ENCODE measurements at places on chromosomes 3 and 15.

- DNase-seq: no peak
Observed at GRCh38 chr3:110528305-110529121, 543.1 kb upstream of the NECTIN3 start.

GRCh38 chr3:109804697-109805096 lies 467.4 kb upstream of the DPPA4 start:
- no peak for DNase-seq

GRCh38 chr3:184237211-184237610 lies 7.8 kb downstream of the VWA5B2 start:
- DNase-seq: no peak

DNA sequence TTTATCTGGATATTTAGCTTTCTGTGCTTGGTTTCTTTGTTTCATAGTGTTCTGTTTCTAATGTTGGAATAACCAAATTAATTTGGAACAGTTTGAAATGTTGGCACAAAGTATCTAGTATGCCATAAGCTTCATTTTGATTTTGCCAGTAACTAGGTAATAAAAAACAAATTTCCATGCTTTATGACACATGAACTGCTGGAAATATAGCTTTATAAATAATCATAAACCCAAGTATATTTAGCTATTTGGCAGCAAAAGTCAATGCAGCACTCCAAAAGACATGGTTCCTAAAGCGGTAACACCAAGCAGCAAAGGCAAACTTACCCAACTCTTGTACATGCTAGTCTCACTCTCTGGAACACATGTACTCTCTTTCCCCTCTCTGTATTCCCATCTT lies 106.0 kb upstream of the CCNL1 start:
- DNase-seq: no peak

DNA sequence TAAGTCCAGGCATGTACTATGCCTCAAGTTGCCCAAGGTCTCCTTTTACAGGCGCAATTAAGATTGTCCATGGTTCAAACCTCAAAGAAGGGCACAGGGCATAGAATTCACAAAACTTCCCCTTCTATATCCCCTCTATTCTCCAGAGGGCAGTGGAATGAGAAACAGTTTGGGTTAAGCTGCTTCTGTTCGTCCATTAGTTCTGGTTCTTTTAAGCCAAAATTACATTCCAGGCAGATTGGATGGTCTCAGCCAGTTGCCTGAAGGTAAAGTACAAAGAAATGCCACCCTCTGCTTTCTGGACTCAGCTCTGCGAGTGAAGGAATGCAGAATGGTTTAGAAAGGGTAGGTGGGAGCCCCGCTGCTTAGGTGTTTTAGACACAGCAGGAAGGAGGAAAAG lies 200.7 kb downstream of the GREM1 start:
- DNase-seq: no peak

- DNase-seq: no peak
Observed at GRCh38 chr3:10715886-10716285, 100.1 kb upstream of the SLC6A11 start.

DNA sequence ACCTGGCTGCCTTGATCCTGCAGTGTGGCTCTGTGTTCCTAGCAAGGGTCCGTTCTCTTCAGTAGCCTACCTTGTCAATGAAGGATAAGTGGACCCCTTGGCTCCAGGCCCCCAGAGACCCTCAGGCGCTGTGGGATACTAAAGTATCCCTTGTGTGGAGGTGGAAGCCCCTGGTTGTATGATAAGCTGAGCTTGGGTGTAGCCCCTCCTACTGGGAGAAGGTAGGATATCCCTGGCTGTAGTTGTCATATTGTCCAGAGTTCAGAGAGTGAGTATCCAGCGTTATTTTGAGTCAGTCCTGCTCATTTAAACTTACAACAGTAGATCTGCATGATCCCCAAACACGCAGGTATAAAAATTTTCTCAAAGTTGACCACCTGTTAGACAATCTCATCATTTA lies 496.8 kb downstream of the CNTN4 start:
- DNase-seq: no peak

GRCh38 chr3:154614601-154615000 lies 184.6 kb upstream of the GPR149 start:
- DNase-seq: no peak

DNA sequence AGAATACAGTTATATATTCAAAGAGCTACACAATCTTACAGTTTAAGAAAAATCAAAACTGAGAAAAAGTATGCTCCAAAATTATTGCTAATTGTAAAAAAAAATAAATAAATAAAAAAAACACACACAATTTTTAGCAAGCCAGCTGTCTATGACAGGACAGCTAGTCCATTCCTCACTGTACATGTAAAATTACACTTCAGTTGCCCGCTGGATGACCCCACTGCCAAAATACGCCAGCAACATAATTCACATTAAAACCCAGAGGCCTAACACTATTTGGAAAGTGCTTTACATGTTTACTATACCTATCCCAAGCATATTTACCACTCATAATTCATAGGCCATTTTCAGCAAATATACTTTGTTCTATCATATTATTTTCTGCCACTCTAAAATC lies 5.8 kb downstream of the MYO9A start:
- peak; percentile 19 for DNase-seq

DNA sequence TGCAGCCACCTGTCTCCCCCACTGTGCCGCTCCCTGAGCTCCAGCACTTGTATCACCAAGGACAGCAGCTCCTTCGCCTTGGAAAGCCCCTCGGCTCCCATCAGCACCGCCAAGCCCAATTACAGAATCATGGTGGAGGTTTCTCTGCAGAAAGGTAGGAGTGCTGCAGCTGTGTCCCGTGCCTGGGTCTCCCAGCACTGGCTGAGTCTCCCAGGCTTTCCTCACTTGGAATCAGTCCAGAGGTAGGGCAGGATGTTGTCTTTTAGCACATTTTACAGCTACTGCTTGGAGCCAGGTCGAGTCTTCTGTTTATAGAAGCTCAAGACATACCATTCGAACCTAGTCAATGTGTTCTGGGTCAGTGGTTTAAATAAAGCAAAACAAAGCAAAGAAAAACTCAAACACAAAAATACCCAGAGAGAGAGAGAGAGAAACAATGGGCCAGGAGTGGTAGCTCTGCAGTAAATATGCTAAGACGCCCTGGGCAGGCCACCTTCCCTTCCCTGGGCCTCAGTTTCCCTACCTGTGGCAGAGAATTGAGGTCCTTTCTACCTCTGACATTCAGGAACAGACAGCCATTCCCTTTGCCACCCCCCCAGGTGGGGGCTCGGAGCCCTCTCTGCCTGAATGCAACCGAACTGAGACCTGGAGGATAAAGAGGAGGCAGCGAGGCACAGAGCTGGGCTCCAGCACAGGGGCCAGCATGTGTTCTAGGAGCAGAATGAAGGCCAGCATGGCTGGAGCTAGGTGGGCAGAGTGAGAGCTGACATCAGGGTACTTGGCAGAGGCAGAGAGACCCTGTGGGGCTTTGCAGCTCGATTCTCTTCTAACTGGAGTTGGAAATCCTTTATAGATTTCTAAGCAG lies 44.1 kb downstream of the STARD5 start:
- no peak for DNase-seq

- DNase-seq: peak; percentile 78
Observed at GRCh38 chr3:156509189-156510174, 45.4 kb downstream of the SSR3 start.

DNA sequence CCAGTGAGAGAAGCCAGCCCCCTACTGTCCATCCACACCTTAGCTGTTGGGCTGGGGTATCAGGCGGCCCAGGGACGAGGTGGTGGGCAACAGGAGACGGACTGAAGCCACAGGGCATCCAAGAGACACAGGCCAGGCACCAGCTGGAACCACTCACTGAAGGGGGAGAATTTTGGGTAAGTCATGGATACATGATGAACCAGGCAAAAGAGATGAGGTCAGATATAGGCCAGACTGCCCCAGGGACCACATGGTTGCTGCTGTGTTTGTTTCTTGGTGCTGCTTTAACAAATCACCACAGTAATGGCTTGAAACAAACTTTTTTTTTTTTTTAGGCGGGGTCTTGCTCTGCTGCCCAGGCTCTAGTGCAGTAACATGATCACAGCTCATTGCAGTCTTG lies 66.4 kb downstream of the SEMA5B start:
- no peak for DNase-seq

- DNase-seq: peak; percentile 80
Observed at GRCh38 chr15:60758961-60759729, 280.2 kb upstream of the ICE2 start.

DNA sequence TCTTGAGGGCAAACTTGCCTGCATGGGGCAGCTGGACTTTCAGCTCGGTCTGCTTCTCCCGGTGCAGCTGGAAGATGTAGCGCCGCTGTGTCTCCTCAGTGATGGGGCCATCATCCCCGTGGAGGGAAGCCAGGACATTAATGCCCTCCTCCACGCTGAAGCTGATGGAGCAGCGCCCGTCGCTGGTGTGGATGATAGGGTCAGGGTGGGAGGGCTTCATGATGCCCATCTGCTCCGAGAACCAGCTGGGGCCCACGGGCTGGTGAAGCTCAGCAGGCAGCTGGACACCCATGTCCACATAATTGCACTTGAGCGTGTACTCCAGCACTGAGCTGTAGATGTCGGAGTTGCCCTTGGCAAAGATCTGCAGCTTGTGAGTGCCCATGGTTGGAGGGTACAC lies 46.9 kb downstream of the KY start:
- DNase-seq: no peak

DNA sequence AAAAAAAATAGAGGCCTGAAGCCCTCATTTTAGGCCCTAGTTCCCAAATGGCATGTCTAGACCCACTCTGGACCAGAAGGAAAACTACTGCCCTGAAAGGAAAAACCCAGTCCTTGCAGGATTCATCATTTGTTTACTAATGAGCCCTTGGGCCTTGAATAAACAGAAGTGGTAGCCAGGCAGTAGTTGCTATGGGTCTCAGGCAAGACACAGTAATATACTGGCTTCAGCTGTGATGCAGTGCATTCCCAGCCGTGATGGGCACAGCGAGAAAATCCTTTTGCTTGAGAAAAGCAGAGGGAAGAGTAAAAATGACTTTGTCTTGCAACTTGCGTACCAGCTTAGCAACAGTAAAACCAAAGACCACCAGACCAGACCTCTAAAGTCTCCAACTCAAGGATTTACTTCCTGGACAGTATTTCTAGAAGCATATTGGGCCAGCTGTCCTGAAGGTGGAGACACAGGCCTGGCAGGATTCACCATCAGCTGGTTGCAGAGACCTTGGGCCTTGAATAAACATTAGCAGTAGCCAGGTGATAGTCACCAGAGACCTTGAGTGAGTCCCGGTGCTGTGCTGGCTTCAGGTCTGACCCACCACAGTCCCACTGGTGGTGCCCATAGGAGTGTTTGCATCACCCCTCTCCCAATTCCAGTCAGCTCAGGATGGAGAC lies 208.3 kb upstream of the SLITRK3 start:
- DNase-seq: no peak

DNA sequence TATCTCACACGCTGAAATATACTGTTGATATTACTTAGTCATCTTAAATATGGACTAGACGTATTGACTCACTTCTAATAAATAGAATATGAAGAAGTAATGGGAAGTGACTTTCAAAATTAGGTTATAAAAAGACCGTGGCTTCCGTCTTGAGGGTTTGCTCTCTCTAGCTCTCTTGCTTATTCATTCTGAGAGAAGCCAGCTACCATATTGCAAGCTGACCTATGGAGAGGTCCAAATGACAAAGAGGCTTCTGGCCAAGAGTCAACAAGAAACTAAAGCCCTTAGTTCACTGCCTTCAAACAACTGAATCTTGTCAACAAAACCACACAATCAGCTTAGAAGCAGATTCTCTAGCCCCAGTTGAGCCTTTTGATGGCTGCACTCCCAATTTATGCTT lies 46.1 kb downstream of the SLC9C1 start:
- DNase-seq: no peak

DNA sequence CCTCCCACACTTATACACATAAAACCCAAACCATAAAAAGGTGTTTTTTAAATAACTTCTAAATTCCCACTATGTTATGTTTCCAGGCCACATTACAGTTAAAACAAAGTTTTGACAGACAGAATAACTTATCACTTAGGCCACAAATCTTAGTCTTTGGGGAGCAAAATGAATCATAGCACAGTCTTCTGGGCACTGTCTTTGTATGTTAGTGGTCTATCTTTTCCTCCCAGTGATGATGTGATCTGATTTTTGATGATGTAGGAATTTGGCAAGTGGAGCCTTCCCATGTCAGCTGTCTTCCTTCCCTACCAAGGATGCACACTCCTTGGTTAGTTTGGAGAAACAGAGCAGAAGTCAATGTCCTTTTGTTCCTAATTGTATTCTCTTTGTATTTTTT lies 67.3 kb downstream of the THSD4 start:
- DNase-seq: no peak

DNA sequence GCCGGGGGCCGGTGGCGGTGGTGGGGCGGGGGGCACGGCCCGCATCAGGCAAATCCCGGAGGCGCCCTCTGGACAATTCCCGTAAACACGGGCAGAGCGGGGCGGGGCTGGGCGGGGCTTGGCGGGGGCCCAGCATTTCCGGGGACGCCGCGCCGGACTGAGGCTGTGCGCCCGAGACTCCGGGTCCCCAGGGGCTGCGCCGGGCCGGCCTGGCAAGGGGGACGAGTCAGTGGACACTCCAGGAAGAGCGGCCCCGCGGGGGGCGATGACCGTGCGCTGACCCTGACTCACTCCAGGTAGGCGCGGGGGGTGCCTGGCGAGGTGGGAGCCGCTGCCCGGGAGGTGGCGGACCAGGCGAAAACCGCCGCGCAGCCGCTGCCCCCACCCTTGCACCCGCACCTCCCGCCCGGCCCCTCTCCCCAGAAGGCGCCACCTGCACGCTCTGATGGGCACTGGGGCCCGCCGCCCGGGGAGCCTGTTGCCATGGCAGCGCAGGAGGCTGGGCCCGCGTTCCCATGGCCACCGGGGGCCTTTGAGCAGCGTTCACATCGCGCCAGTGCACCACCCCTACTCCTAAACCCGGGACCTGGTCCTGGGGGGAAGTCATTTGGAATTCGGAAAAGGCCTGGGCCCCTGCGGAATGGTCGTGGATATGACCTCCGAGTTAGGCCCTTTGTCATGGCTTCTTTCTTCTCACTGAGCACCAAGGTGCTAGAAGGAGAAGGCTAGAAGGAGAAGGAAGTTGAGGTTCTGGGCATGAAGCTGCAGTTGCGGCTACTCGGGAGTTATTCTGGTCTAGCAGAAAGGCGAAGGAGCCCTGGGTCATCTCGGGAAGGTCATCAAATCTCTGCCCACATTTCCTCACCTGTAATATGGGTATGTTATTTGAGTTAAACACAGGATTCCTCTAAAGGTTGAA lies 16.1 kb upstream of the SEMA4B start:
- DNase-seq: peak; percentile 90

DNA sequence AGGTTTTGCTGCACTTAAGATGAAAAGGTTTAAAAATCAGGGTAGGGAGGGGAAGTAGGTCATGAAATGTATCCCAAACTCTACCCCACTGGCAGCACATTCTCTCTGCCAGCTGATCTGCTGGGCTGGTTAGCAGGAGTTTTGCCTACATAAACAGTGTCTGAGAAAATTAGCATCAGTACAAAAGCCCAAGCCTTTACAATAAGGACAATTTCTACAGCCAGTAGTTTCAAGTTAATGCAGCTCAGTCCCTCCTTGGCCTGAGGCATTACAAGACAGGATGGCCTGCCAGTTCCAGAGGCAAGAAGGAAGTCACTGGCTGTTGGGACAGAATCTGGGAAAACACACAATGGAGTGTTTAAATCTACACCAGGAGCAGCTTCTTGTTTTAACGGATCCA lies 32.8 kb downstream of the NCEH1 start:
- no peak for DNase-seq

GRCh38 chr3:47098910-47099309 lies 65.0 kb downstream of the SETD2 start:
- DNase-seq: no peak
